Pancreas (tissue), 10 donors: ENCODE measurements at places on chromosomes 2 and 18.
A peak's percentile ranks its signal among the peaks of the same experiment; 100 is the strongest.

DNA sequence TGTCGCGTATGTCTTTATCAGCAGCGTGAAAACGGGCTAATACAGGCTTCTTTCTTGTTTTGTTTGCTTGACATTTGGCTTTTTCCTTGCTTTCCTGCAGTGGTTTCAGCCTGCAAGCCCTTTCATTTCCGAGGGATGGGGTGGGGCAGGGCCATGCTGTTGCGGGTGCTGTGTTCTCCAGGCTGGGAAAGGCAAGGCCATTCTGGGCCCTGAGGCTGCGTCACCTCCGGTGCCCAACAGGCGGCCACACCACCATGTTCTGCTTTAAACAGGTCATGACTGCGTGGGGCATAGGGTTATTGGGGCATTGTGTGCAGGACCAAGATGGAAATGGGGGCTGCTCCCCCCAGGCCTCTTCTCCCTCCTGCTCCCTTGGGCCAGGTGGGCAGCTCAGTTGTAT lies 38.6 kb upstream of the PLB1 start:
- peak; percentile 31 for DNase-seq

DNA sequence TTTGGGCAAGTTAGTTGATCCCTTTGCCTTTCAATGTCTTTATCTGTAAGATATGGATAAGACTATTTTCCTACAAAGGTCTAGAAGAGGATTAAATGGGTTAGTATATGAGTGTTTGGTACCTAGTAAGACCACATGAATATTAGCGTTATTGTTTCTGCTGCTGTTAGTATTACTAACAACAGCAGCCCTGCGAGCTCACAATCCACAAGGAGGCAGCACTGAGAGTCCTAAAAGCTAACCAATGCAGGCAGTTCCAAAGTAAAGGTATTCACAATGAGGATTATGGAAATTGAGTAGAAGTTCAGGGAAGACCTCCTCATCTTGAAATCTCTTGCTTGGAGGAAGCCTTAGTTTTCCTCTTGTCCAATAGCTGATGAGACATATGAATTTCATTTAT lies 248.9 kb downstream of the TDRD15 start:
- no peak for DNase-seq

GRCh38 chr18:79983253-79983652 lies 5.1 kb downstream of the TXNL4A start:
- no peak for DNase-seq

GRCh38 chr18:22044474-22045220 lies 124.7 kb upstream of the GATA6 start:
- DNase-seq: peak; percentile 92

- DNase-seq: no peak
Observed at GRCh38 chr2:198347349-198347748, 543.0 kb downstream of the PLCL1 start.

DNA sequence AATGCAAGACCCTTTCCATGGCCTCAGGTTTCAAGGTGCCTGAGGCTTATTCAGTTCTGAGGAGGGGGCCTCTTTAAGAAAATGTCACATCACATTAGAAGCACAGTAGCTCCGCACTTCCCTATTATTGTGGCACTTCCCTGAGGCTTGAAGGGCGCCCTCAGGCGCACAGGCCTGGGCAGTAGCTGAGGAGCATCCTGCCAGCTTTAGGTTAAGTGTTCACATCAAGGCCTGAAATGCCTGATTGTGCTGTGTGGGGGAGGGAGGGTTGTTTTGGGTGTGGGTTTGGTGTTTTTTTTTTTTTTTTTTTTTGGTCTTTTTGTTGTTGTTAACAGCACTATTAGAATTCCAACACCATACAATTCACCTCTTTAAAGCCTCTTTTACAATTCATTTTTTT lies 107.9 kb downstream of the CABLES1 start:
- no peak for DNase-seq

DNA sequence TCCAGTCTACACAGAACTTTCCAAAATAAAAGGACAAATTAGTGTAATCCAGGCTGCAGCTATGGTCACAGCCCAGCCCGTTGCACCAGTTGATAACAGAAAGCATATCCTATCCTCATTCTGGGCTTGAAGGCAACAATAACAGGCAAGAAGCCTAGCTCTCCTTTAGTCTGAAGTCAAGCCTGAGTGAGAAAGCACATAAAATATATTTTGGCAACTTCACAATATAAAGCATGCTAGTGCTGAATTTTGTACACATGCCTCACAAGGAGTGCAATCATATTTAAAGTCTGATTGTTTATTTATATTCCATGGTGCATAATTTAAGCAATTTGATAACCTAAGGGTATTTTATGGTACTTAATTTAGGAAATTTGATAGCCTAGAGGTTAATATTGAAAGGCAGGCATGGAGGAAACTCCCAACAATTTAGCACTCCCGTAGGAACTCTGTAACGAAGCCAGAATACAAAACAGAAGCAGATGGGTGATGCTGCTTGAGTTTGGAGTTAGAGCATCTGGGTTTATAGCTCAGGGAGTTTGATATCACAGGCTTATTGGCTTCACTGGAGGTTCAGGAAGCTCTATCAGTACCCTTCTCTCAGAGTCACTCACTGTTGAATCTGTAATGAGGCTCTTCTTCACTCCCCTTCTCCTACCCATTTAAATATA lies 1199.1 kb upstream of the GYPC start:
- no peak for DNase-seq

DNA sequence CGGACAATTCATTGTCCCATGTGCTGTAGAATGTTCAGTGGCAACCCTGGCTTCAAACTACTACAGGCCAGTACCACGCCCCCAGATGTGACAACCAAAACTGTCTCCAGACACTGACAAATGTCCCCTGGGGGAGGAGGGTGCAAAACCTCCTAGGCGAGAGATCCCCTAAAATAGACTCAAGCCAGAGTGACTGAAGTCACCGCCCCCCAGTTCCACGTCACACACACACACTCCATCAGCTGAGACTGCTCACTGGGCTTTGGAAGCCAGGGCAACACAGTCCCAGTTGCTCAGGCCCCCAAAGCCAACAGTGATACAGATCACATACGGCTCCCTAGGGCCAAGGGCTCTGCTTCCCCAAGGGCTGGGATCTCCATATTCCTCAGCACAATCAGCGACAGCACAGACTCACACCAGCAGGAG lies 19.1 kb downstream of the HDAC4 start:
- no peak for DNase-seq

DNA sequence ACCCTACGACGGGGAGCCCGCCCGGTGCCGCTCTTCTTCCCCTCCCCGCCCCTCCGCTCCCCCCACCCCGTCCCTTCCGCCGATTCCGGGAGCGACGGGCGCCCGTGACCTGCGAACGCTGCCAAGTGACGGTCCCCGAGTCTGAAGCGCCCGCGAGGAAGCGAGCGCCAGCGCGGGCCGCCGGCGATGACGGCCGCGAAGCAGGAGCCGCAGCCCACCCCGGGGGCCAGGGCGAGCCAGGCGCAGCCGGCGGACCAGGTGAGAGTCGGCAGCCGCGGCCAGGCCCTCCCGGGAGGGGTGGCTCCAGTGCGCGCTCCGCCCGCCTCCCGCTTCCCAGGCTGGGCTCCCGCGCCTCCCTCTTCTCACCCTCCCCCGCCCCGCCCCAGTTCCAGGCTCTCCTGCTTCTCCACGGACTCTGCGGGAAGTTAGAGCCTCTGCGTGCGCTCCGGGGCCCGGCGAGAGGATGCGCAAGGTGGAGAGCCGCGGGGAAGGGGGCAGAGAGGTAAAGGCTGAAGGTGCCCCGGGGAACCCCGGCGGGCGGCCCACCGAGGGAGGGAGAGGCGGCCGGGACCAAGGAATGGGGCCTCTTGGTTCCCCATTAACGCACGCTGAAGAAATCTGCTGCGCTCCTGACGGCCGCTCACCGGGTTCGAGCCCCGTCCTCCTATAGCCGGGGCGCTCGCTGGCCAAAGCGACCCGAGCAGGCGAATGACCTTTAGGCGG lies 719.5 kb downstream of the DPP10 start:
- DNase-seq: peak; percentile 87

GRCh38 chr2:181694271-181694670 lies 14.0 kb upstream of the NEUROD1 start:
- DNase-seq: no peak

GRCh38 chr2:134290358-134290757 lies 36.5 kb downstream of the MGAT5 start:
- no peak for DNase-seq

DNA sequence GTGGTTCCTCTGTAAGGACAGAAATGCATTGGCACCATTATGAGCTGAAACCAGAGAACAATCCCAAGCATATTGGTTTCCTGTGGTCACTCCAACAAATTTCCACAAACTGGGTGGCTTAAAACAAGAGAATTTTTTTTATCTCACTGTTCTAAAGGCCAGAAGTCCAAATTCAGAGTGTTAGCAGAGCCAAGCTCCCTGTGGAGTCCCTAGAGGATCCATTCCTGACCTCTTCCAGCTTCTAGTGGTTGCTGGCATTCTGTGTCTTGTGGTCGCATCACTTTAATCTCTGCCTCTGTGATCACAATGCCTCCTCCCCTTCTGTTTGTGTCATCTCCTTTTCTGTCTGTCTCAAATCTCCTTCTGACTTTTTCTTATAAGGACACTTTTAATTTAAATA lies 380.3 kb downstream of the NYAP2 start:
- DNase-seq: no peak

DNA sequence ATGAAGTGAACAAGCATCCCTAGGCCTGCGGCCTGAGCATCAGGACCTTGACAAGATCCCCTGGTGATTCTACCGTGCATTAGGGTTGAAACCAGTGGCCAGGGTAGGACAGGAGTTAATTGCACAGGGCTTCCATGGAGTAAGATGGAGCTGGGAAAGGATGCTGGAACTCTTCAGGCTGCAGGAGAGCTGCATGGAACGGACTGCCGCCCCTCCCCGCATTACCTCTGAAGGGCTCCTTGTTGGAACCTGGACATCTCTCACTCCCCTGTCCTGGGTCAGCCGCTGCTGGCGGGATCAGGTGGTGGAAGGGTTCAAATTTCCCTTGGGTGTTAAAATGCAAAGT lies 156.6 kb upstream of the ID2 start:
- no peak for DNase-seq

GRCh38 chr2:80560326-80560725 lies 255.8 kb upstream of the LRRTM1 start:
- no peak for DNase-seq

DNA sequence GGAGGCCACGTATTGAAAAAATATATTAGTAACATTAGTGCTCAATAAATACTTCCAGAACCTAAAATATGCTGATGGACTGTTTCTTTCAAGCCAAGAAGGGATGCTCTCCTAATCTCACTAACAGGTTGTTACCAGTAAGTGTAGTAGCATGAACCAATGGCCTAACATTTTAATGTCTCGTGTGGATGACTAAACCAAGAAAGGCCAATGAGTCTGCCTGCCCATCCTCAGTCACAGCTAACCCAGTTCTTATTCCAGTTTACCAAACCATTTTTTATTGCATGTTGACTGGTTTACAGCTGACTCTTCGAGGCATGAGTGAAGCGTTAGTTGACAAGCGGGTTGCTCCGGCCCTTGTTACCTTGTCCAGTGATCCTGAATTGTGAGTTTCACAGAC lies 45.1 kb upstream of the TNFRSF11A start:
- DNase-seq: no peak

- DNase-seq: no peak
Observed at GRCh38 chr2:71742953-71743601, 289.7 kb downstream of the DYSF start.

DNA sequence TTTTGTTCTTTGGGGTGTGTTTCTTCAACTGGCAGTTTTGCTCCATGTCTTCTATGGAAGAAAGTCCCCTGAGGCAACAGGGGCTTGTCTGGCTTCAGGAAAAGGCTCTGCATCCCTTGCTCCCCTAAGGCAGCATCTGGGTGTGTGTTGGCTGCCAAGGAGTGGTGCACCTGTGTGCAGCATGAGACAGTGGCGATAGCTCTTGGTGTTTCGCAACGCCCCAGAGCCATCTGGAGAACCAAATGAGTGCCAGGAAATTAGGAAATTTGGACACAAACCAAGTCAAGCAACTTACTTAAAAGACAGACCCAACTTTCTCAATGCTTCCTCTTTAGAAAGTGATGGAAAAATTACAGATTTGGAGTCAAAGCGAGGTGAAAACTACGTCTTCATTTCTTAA lies 1044.4 kb upstream of the CNTNAP5 start:
- DNase-seq: no peak

- no peak for DNase-seq
Observed at GRCh38 chr2:121288454-121289231, 3.6 kb upstream of the TFCP2L1 start.

DNA sequence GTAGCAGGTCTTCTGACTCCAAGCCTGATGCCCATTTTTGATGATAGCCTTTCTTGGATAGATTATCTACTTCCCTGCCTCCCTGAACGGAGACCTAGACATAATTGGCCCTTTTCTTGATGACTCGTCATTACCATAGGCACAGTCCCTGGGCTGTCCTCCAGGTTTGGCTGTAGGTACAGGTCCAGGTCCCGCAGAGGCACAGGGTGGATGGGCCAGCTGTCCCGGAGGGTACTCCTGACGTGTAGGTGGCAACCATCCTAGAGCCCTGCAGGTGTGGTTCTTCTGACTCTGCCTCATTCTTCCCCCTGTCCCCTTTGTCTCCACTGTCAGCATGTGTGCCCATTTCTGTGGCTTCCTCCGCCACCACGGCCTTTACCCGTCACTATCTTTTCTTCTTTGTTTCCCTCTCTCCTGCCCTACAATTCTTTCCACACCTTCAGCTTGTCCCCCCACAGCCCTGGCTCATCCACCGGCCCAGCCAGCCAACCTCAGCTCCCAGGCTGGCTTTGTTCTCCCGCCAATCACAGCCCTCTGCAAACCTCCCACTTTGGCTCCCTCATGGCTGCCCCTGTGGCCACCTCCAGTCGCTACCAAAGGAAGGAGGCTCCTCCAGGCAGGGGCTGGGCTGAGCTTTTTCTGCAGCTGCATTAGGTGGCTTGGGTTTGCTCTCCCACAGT lies 102.8 kb downstream of the SMAD7 start:
- no peak for DNase-seq

DNA sequence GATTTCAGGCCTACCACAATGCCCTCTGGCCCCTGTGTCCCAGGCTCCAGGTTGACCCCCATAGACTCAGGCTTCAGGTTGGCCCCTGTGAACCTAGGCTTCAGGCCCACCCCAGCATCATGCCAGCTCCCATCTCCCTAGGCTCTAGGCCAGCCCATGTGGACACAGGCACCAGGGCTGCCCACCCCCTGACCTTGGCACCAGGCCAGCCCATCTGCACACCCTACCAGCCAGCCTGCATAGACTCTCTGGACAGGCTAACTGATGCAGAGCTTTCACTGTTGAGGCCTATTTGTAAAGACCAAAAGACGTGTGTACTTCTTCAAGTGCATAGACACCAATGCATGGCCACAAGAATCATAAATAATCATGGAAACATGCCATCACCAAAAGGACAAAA lies 83.9 kb downstream of the VAPA start:
- no peak for DNase-seq
